Metanephros (tissue), 2 donors: ENCODE measurements at places on chromosomes 12 and 14. TPM values are rescaled to one million over a fixed set of nuclear protein-coding genes. Genes with fewer than 3 reads are reported as not detected.

The MYO1H gene
- 0.53 TPM for total RNA-seq

The CISTR gene
- not detected for total RNA-seq

The SOAT2 gene
- 0.41 TPM for total RNA-seq

The SERPINA3 gene
- 0.29 TPM for total RNA-seq

The EFS gene
- total RNA-seq = 35.5 TPM

The PARP2 gene
- 16.9 TPM for total RNA-seq

The MYF6 gene
- 23.4 TPM for total RNA-seq

The PLCZ1 gene
- 1.2 TPM for total RNA-seq

The DTX1 gene
- total RNA-seq = 20.1 TPM

The ZCCHC8 gene
- 33.7 TPM for total RNA-seq

The PTGER2 gene
- total RNA-seq = 8.3 TPM

The OTOGL gene
- total RNA-seq = 0.82 TPM

The PABPN1 gene
- total RNA-seq = 87.1 TPM

The BEST3 gene
- total RNA-seq = 14.2 TPM

The RHEBL1 gene
- total RNA-seq = 1.3 TPM

The KLRD1 gene
- total RNA-seq = 0.47 TPM

The DDN gene
- total RNA-seq = 23.6 TPM

The SUOX gene
- total RNA-seq = 30.5 TPM

The NKX2-1 gene
- not detected for total RNA-seq

The LTB4R2 gene
- total RNA-seq = 9.1 TPM

The DNAJC22 gene
- total RNA-seq = 14.1 TPM

The DIO2 gene
- total RNA-seq = 4.4 TPM

The KCNC2 gene
- total RNA-seq = 2.2 TPM

The C12orf43 gene
- total RNA-seq = 12.0 TPM

The CCDC175 gene
- total RNA-seq = 1.5 TPM

The CBLN3 gene
- 2.6 TPM for total RNA-seq

The TAS2R8 gene
- 0.18 TPM for total RNA-seq

The PAH gene
- total RNA-seq = 50.6 TPM

The GPR68 gene
- 0.64 TPM for total RNA-seq

The PRKD1 gene
- total RNA-seq = 32.4 TPM

The LRP1 gene
- 199 TPM for total RNA-seq

The LMNTD1 gene
- total RNA-seq = not detected

The STXBP6 gene
- 6.8 TPM for total RNA-seq

The FGF23 gene
- 0.06 TPM for total RNA-seq

The SLC17A8 gene
- total RNA-seq = 0.23 TPM

The CLECL1 gene
- total RNA-seq = 0.35 TPM

The PA2G4 gene
- total RNA-seq = 78.5 TPM

The GTF2H3 gene
- total RNA-seq = 22.0 TPM

The AMN gene
- 33.7 TPM for total RNA-seq

The TAS2R20 gene
- total RNA-seq = 9.4 TPM

The PTPRR gene
- 0.64 TPM for total RNA-seq

The KLRB1 gene
- 1.8 TPM for total RNA-seq

The TIMM9 gene
- 24.3 TPM for total RNA-seq

The TAS2R19 gene
- total RNA-seq = 14.1 TPM

The NXPH4 gene
- total RNA-seq = 8.5 TPM

The ERC1 gene
- total RNA-seq = 49.1 TPM

The NDUFA12 gene
- 71.9 TPM for total RNA-seq

The HEATR5A gene
- 25.0 TPM for total RNA-seq

The HOXC12 gene
- total RNA-seq = not detected

The KRT71 gene
- 0.29 TPM for total RNA-seq

The AVPR1A gene
- 38.7 TPM for total RNA-seq

The NUBPL gene
- 26.6 TPM for total RNA-seq
